Activated CD8-positive, alpha-beta memory T cell treated with anti-CD3 and anti-CD28 coated beads, Interleukin-2, amount 10 ng/mL, durations not matched to agents 7 days and 5 days (primary cell): ENCODE measurements at places on chromosomes 4 and X. TPM values are rescaled to one million over a fixed set of nuclear protein-coding genes. Genes with fewer than 3 reads are reported as not detected.

XG gene
- not detected for total RNA-seq

DNA sequence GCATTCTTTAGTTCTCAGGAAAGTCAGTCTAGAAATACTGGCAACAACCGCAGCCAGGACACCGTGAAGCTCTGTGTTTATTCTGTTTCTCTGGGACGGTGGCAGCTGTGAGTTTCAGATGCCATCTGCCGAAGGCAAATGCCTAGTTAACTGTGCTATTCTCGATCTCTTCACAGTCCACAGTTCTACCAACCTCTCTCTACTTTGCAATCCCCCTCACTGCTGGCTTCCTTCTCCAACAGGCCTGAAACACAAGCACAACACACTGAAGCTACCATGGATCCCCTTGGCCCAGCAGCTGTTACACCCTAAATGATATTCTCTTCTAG lies 118.8 kb downstream of the ZNF827 start:
- no peak for DNase-seq
- H3K4me1 ChIP-seq, result peaks cover 20% of the 10 kb centered on the region
- no peaks in the 10 kb centered on the region for H3K27me3 ChIP-seq
- H3K27ac ChIP-seq, result no peak overlapping the region

DNA sequence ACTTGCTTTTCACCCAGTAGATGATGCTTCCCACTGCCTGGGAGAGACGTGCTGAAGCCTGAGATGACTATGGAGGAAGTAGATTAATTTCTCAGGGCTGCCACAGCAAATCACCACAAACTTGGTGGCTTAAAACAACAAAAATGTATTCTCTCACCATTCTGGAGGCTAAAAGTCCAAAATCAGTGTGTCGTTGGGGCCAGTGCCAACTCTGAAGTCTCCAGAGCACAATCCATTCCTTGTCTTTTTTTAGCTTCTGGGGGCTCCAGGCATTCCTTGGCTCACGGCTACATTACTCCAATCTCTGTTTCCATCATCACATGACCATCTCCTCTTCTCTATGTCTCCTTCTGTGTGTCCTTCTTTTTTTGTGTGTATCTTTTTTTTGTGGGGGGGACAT lies 105.8 kb upstream of the C1QTNF7 start:
- no peak overlapping the region for H3K4me3 ChIP-seq
- no peaks in the 10 kb centered on the region for H3K4me1 ChIP-seq
- no peak for DNase-seq
- no peak overlapping the region for H3K27ac ChIP-seq

DNA sequence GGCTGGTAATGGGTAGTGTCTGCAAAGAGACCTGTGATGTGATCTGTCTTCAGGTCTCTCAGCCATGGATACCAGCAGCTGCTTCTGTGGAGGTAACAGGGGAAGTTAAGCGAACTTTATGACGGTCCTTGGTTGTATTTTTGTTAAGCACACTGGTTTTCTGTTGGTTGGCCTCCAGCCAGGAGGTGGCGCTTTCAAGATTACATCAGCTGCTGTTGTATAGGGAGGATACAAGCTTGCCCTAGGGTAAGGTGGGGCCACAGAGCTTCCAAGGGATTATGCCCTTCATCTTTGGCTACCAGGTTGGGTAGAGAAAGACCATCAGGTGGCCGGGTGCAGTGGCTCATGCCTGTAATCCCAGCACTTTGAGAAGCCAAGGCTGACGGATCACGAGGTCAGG lies 834.2 kb upstream of the GALNTL6 start:
- DNase-seq, result no peak
- H3K27me3 ChIP-seq, result no peaks in the 10 kb centered on the region
- no peak overlapping the region for H3K4me3 ChIP-seq
- no peaks in the 10 kb centered on the region for H3K36me3 ChIP-seq
- no peaks in the 10 kb centered on the region for H3K4me1 ChIP-seq
- H3K27ac ChIP-seq, result no peak overlapping the region

GRCh38 chrX:23849241-23849640 lies 58.5 kb downstream of the APOO start:
- H3K36me3 ChIP-seq, result peaks cover 3% of the 10 kb centered on the region
- no peak overlapping the region for H3K27ac ChIP-seq

DNA sequence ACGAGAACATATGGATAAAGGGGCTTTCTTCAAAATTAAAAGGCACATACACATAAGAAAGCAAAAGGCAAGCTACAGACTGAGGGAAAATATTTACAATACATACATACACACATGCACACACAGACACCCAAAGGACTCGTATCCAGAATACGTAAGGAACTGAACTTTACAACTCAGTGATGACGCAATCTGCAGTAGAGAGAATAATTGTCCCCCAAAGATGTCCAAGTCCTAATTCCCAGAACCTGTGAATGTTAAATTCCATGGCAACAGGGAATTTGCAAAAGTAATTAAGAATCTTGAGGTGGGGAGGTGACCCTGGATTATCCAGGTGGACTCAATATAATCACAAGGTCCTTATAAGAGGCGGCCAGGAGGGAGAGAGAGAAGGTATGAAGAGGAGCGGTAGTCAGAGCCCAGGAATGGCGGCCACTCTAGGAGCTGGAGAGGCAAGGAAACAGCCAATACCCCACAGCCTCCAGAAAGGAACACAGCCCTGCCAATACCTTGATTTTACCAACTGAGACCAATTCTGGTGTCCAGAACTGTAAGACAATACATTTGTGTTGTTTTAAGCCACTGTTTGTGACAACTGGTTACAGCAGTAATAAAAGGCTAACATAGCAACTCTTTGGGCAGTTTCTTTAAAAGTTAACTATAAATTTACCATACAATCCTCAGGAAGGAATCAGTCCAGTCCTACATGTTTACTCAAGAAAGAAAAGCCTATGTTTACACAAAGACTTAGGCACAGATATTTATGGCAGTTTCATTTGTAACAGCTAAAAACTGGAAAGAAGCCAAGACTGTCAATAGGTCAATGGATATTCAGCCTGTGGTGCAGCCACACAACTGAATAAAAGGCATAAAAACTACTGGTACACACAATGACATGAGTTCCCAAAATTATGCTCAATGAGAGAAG lies 27.3 kb upstream of the STS start:
- H3K36me3 ChIP-seq, result peaks cover 7% of the 10 kb centered on the region
- no peak overlapping the region for H3K27ac ChIP-seq
- peaks cover 10% of the 10 kb centered on the region for H3K4me1 ChIP-seq
- no peaks in the 10 kb centered on the region for H3K27me3 ChIP-seq
- DNase-seq, result no peak
- H3K4me3 ChIP-seq, result no peak overlapping the region

EGF gene
- total RNA-seq, result not detected
